OCI-M1 (cell line): ENCODE measurements at places on chromosomes 5 and 9.

GRCh38 chr5:171622010-171622409, 163.6 kb upstream of the SMIM23 start:
- no peak for DNase-seq

GRCh38 chr9:133737774-133738639, at the start of gene SARDH:
SARDH (minus strand) TSS chr9:133738352; CDS start chr9:133734173, 4,179 bp downstream.
- DNase-seq = peak; percentile 44

DNA sequence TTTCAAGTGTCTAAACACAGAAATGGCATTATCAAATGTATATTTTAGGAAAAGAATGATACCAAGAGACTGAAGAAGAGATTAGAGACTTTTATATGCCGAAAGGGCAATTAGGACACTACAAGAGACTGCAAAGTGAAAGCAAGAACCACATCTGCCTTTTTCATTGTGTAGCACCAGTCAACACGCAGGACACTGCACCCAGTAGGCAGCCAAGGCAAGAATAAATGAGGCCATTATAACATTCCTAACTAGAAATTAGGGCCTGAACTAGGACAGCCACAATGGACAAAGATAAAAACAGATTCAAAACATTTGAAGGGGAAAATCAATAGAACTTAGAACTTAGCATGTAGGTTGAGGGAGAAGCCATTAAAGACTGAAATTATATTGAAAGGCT, 10.8 kb downstream of the CETN3 start:
- no peak for DNase-seq

DNA sequence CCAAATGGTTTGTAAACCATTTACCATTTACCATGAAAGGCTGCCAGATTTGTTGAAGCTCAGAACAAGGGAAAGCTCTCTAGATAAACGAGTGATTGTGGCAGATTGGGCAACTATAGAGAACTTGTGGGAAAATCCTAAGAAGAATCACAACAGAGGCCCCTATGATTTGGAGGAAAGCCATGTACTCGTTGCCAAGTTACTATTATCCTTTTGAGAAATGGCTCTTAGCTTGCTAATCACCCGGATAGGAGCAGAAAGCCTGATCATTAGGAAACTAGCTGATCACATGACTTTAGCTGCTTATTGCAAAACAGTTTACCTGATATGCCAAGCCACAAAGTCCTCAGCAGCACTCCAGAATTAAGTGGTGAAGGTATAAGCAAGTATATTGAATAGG, 23.5 kb upstream of the ATG10 start:
- DNase-seq = no peak

- DNase-seq = peak; percentile 95
Measured at GRCh38 chr9:77177143-77177893, at the start of gene VPS13A. VPS13A (plus strand) TSS chr9:77177534; CDS start chr9:77177705, 171 bp downstream.

DNA sequence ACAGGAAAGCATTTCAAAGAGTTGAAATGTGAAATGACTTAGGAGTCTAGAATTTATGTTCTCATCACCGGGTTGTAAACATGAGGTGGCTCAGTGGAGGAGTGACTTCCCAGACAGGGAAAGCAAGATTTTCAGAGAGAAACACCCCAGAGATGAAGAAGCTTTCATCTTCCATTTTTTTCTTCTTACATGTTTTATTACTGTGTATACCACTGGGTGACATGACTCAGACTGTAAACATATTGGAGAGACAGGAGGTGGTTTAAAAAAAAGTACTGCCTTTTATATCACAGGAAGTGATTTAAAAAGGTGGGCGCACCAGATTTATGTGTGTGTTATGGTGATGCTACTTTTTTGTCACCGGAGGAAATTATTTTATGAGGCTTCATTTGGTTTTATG, 209.1 kb upstream of the TUT7 start:
- DNase-seq = no peak

DNA sequence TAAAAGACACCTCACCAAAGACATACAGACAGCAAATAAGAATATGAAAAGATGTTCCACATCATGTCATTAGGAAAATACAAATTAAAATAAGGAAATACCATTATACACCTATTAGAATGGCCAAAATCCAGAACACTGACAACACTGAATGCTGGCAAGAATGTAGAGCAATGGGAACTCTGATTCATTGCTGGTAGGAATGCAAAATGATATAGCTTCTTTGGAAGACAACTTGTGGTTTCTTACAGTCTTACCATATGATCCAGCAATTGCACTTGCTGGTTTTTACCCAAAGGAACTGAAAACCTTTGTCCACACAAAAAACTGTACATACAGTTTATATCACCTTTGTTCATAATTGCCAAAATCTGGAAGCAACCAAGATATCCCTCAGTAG, 6.5 kb downstream of the TMEM161B start:
- peak; percentile 15 for DNase-seq

- DNase-seq = peak; percentile 16
Measured at GRCh38 chr5:140319833-140320232, 16.9 kb upstream of the PFDN1 start.

GRCh38 chr9:32525709-32526030, 326 bp downstream of the RIGI start:
- DNase-seq = no peak

- DNase-seq = no peak
Measured at GRCh38 chr5:42074353-42074752, 149.3 kb downstream of the FBXO4 start.

DNA sequence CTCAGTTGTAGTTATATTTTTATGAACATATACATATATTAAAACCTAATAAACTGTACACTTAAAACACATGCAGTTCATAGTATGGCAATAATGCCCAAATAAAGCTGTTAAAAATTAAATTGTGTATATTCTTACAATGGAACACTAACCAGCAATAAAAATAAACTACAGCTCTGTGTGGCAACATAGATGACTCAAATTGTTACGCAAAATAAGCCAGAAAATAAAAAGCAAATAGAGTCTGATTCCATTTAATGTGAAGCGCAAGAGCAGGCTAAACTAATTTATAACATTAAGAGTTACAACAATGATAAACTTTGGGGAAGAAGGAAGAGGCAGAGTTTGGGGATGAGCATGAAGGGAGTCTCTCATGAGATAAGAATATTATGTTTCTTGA, 597.3 kb downstream of the TLE1 start:
- no peak for DNase-seq

DNA sequence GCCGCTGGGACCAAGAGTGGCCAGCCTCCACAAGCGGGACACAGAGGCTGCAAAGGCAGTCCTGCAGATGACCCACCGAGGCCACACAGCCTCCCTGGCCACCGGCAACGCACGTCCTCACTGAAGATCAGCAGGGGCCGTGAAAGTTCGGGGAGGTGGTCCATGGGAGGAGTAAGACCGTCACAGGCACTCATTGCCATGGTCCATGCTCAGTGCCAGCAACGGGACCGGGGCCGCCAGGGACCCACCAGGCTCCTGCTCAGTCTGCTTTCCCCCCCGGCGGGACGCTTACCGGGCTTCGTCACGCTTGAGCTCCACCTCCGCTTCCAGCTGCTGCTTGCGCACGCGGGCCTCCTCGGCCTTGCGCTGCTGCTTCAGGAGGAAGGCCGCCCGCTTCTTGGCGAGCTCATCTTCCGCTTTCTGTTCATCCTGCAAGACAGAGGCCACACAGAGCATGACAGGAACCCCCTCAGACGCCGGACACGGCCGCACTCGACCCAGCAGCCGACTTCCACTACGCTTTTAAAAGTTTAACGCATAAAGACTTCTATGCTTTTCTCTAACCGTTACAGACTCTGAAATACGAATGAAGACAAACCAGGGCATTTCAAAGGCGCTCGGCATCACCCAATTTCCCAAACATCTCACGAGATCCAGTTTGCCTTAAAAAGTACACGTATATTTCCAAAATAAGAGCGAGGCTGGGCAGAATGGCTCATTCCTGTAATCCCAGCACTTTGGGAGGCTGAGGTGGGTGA, 88.4 kb downstream of the CAMSAP1 start:
- no peak for DNase-seq

GRCh38 chr5:109652096-109652495, 37.6 kb upstream of the MAN2A1 start:
- no peak for DNase-seq

DNA sequence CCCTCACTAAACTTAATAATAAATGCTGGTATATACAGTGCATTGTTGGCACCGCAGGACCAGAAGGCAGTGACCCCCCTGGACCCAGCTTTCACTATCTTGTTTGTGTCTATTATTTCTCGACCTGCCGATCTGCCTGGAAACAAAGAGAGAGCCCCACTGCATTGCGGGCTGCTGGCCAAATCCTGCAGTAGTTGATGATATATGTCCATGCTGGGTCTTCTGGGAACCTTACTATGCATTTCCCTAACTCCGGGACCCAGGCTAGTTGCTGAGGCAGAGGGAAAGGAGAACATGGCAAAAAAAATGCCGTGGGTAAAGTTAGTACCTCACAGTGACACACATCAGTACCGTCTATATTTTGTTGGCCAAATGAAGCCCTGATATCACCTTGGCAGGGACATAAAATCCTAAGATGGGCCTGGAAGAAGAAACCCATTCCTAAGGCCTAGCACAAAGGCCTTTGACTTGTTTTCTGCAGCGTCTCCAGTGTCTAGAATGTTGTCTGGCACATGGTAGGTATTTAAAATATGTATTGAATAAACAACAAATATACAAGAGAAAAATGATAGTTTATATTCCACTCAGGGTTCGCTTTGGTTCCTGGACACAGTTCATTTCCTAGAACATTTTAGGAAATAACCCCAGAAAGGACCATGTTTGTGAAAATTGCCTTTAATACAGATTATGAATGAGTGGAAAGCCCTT, 46.1 kb downstream of the NMUR2 start:
- DNase-seq = no peak

DNA sequence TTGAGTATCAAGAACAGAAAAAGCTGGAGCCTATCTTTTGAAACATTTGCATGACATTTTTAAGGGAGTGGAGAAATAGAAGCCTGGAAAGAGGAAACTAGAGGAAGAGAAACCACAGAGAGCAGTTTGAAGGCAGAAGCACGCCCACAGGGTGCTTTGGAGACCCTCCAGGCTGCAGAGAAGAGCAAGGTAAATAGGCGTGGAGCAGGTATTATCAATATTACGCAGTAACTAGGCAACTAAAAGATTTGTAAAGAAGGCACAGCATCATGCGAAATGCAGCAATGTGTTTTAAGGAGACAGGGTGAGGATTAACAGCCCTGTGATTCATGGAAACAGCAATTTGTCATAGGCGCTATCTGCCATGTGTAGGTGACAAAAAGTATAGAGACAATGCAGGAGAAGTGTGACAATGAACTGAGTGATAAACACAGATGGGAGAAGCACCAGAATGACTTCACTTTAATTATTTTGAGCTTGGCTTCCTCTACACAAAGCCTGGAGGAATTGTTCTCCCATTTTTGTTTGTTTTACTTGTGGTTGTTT, 281.2 kb downstream of the BRINP1 start:
- DNase-seq = no peak

DNA sequence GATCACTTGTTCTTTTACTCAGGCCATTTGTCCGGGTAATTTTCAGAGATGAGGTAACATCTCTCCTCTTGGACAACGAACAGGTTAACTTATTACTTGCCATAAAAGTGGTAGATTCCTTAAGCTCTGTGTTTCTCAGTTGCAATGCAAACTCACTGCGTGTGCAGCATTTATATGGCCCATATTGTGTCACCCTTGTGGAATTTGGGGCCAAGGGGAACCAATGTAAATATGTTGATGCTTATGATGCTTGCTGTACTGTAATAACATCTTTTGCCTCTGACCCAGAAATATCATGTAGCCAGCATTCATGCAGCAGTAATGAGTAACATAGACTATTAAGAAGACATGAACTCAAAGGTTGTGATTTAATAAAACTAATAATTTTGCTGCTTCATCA, 175.8 kb downstream of the ADAMTS6 start:
- no peak for DNase-seq

- DNase-seq = peak; percentile 39
Measured at GRCh38 chr5:140108093-140109017, 5.6 kb upstream of the PURA start.

DNA sequence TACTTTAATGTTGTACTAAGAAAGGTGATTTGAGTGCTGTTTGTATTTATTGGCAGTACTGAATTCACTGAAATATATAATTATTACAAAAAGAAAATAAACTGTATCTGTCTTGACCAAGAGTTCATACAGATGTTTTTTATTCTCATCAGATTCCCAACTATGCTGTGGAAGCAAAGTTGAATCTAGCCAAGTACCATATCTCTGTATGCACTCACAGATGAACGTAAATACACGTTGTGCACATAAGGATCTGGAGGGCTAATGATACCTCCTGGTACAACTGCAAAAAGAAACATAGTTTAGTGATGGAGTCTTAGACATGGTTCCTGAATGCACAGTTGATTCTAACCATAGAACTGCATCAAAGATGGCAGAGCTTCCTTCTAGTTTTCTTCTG, 169.4 kb downstream of the CD180 start:
- DNase-seq = no peak

DNA sequence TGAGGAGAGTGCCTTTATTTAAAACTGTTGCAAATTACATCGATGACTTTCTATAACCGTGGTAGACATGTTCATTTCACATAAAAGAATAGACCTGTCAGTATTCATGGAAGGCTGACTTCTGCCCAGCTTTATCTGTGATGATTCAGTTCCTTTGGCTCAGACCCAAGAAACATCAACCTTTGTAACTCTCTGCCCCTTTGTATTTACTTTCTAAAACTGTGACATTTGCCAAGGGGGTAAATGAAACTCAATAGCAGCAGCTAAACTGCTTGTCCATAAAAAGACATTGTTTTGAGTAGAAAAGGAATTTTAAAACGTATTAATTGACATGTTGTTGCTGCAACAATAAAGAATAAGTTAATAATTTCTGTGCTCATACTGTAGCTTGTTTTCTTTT, 137.8 kb upstream of the ANKH start:
- DNase-seq = peak; percentile 50

DNA sequence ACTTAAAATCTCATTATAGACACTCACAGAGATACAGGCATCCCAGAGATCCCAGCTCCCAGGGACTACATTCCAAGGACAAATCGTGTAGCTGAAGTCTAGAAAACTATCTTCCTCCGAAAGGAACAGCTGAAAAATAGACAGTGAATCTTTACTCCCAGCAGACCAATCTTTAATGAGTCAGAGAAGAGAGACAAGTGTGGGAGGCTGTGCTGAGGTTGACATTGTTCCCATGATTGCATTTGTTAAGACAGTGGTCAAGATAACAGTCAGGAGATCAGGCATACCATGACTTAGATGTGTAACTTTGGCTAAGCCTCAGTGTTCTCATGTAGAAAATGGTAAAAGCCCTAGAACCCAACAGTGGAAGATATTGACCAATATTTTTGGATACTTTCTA, 120.7 kb downstream of the PAPPA start:
- peak; percentile 62 for DNase-seq

DNA sequence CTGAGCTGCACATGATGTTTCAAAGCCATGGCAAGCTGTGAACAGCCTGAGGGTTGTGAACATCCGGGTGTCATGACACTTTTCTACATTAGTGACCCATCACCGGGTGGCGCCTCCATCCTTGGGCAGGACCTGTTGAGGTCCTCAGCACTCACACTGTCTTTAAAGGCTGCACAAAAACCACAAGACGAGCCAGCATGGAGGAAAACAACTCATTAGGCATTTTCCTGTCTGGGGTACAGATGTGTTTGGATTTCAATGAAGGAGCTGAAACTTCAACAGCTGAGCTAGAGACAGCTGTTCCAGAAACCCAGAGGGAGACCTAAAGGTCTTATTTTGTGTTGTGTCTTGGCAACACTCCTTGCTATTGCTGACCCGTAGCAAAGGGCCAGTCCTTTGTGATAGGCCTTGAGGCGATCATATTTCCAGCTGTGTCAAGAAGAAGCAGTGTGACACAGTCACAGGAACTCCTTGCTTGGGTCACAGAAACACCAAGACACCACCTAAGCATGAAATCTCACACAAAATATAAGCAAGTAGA, 151.8 kb upstream of the VLDLR start:
- peak; percentile 25 for DNase-seq

GRCh38 chr9:128092199-128092977, 24.4 kb downstream of the SLC25A25 start:
- no peak for DNase-seq
